ENCODE measurements at places on chromosomes 13 and 19.

DNA sequence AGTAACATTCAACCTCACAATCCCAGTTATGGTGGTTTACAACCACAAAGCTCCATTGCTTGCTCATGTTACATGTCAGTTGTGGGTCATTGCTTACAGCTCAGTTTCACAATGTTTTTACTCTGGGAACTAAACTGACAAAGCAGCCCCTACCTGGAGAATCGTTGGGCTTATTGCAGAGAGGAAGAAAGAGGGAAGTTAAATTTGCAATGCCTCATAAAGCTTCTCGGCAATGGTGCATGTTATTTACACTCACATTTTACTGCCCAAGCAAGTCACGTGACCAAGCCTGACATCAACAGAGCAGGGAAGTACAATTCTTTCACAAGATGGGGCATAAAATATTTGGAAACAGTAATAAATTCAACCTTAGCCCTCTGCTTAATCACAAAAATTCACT lies 441.6 kb downstream of the TDRD3 start:
- DNase-seq: peak; percentile 9

DNA sequence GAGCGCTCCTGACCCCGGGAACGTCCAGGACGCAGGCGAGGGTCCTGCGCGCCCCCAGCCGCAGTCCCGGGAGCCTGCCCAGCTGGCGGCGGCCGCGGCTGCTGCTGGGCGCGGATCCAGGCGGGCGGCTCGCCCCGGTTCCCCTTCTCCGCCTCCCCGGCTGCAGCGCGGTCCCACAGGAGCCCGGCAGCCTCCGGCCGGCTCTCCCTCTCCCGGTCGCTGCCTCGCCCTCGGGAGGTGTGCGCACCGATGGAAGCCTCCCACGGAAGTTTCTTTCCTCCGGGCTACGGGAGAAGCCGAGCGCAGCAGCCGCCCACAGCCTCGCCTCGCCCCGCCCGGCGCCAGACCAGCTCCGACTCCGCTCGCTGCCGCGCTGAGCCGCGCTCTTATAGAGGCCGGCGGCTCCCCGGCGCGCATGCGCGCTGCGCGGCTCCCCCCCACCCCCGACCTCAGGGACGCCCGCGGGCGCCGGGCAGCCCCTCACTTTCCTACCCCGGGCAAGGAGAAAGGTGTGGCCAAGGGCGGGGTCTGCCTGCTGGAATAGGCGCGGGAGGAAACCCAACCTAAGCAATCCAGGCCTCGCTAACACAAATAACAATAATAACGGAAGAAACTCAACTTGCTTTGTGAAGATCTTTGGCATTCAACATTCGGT lies at the start of gene SHISA2:
Gene SHISA2 (minus strand): TSS at position 360 of the 655 bp plus-strand sequence. CDS start 1,041 bp downstream, outside the sequence.
- no peak for DNase-seq

- DNase-seq: no peak
Measured at GRCh38 chr19:12834566-12834943, at the start of gene RTBDN. RTBDN (minus strand) TSS chr19:12834579; CDS start chr19:12829979, 4,600 bp downstream.

- no peak for DNase-seq
Measured at GRCh38 chr19:10923260-10924112, 5.0 kb downstream of the YIPF2 start.

GRCh38 chr13:94325650-94326049 lies 153.8 kb downstream of the DCT start:
- no peak for DNase-seq

DNA sequence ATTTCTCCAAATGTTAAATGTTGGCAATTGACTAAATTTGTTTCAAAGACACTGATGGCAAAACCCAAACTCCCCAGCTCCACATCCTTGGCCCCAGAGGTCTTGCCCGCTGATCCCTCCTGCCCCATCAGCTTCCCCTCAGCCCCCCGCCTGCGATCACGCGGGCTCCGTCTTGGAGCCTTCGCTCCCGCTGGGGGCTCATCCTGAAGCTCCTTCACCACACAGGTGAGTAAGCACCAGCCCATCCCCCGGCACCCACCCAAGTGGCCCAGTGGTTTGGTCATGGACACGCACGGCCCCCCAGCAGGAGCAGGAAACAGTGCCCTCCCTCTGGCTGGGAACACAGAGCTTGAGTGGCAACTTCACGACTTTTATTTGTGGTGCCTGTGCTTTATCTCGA lies 14.9 kb downstream of the EPS8L1 start:
- DNase-seq: no peak

- DNase-seq: peak; percentile 49
Measured at GRCh38 chr19:35213663-35214632, 14.6 kb downstream of the FAM187B start.

DNA sequence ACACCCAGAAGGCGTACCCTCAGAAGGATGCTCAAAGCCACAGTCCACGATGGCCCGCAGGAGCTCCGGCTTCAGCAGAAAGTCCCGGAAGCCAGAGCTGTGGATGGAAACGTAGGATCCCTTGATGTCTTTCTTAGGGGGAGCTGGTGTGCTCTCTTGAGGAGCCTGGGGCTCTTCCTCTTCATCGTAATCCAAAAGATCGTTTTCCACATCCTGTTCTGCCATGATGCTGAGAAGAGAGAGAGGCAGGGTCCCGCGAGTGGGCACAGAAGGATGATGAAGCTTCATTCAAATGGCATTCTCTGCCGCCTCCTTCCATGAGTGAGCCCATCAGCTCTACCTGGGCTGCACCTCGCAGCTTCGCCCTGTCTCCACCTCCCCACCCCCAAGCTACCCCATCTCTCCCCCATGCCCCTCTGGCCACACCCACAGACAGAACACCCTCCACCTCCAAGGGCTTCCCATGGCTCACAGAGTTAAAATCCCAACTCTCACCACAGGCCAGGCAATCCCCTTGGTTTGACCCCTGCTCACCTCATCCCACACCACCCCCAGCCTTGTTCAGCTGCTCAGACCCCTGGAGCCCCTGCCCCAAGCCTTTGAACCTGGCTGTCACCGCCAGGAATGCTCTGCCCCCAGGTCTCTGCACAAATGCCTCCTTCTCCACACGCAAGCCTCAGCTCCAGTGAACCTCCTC lies 6.0 kb downstream of the DDX39A start:
- DNase-seq: no peak

DNA sequence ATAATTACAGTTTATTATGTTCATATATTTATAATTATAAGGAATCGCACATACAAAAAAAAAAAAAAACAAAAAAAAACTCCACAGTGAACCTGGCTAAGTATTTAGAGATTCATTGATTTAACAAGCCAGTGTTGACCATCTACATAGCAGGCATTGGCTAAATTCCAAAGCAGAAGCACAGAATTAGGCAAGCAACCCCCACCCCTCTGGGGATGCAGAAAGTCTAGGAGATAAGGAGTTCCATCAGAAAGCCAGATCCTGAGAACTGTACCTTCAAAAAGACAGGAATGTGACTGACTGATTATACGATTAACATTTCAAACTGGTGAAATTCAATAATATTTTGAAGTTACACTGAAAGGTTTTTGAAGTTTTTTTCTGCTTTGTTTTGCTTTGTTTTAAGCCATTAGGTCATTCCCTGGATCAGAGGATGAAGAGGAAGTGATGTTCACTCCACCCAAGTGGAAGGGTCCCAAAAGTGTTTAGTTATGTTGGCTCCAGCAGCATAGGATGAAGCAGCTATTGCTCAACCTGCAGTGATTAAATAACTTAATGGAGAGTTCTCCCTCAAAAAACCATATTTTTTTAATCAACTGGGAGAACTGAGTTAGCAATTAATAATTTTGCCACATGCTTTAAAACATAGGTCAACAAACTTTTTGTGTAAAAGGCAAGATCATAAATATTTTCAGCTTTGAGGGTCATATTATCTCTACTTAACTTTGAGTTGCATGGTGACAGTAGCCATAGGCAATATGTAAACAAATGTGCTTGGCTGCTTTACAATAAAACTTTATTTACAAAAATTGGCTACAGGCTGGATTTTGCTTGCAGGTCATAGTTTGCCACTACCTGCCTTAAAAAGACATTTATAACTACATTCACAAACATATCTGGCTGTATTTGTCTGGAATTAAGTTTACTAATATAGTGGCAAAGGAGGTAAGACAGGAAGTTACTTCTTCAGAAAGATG lies 49.6 kb downstream of the DOCK9 start:
- DNase-seq: no peak

Data from KG1 (cell line).